ENCODE measurements at places on chromosomes 6 and 20.

DNA sequence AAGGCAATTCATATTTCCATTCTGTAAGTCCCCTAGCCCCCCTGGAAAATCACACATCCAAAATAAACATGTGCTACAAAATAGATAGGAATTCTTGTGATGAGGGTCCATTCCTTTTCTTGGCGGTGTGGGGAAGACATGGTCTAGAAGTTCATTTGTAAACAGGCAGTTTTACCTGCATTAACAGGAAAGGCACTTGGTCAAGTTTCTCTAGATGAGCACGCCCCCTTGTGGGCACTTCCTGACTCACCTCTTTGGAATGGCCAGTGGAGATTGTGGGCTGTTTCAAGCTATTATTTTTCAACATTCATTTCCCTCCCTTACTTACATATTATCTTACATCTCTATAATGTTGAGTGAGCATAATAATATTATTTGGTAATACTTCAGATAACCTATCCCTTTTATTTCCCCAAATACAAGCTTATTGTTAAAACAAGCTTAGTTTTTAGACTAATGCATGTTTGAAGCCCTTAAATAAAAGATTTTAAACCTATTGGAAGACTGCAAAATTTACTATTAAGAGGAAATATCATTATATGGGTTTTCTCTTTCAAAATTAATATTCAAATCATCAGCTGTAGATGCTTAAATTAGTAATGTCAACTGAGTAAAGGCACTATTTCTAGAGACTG, 92.1 kb downstream of the TASP1 start:
- peak; percentile 15 for DNase-seq

DNA sequence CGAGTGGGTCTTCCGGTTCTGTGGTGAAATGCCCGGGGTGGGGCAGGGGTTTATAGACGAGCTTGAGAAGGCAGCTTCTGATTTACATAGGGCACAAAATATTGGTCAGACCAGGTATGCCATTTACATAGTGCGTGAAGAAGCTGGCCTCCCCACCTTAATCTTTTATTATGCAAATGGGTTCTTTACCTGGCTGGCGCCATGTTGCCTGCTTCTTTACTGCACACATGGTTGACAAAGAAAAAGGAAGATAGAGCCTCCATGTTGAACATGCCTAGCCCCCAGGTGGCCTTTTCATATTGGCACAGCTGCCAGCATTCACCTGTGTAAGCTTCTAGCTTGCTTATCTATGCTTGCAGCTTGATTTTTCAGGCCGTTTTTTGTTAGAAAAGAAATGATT, 276.2 kb downstream of the PHACTR1 start:
- no peak for DNase-seq

DNA sequence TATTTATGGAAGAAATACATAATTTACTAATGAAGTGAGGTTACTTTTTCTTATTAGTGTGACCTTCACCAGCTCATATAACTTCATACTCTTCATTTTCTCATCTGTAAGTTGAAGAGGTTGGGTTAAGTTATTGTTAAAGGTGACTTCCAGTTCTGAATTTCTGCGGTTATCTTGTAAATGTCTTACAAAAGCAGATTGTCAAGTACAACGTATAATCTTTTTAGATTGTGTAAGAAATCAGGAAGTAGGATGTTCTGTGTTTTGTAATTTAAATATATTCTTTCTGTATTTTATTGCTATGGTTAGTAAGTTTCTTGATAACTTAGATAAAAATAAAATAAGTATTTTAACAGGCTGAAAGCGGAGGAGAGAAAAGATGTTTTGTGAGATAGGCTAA, 12.0 kb downstream of the WTAP start:
- DNase-seq, result no peak

DNA sequence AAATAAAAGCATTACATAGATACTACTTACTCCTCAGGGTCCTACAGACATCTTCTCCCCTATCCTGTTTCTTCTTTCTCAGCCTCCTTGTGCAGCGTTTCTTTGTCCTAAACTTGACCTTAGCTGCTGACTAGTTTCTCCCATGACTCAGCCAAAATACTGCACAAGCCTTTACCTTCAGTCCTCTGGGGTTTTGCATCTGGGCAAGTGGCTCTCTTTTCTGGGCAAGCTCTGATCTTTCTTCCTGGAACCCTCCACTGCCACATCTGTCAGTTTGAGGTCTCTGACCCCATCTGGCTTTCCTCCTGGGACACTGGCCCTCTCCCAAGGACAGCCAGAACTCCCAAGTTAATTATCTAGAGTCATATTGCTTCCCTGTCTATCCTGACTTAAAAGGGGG, 838.4 kb downstream of the DHX35 start:
- DNase-seq, result peak; percentile 17

DNA sequence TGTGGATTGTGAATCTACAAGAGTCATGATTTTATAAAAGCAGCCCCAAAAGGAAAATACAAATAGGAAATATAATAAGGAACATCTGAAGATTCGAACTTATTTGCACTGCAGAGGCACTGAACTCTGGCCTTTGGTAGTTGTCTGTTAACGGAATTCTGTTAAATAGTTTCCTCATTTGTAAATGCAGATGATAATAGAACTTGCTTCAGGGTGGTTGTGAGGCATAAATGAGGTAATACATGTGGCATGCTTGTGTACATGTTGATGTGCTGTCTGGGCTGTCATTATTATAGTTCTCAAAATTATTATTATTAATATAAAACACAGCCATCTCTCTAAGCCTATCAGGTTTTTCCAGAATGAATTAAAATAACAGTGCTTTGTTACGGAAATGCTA, 302.0 kb downstream of the NRN1 start:
- no peak for DNase-seq

GRCh38 chr20:45372241-45372640, 5.9 kb downstream of the TP53TG5 start:
- no peak for DNase-seq

GRCh38 chr6:135657207-135657606, 159.7 kb upstream of the AHI1 start:
- no peak for DNase-seq

Measured in GM19239 (cell line).